ENCODE measurements at places on chromosomes 3 and 15.

DNA sequence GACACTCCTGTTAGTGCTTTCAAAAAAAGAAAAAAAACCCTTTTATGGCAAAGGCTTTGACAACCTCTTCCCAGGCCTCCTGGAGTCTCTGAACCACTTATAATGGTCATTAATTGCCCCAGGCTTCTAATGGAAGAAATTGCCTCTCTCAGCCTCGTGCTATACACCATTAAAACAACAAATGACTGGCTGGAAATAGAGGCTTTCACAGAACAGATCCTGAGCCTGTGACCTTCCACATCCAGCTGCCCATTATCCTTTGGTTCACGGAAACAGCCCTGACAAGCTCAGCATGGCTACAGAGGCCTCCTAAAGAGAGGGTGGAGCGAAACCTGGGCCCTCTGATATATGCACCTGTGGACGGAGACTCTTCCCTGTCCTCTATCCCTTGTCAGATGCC is 26.8 kb upstream of the MKRN3 start:
- no peak for DNase-seq

- DNase-seq = no peak
These were observed 23.4 kb upstream of the NOX5 start for GRCh38 chr15:68990992-68991500.

GRCh38 chr15:78263907-78264303 is 457 bp upstream of the DNAJA4 start:
- DNase-seq = no peak

- no peak for DNase-seq
These were observed 3.4 kb upstream of the HHLA2 start for GRCh38 chr3:108292905-108293328.

DNA sequence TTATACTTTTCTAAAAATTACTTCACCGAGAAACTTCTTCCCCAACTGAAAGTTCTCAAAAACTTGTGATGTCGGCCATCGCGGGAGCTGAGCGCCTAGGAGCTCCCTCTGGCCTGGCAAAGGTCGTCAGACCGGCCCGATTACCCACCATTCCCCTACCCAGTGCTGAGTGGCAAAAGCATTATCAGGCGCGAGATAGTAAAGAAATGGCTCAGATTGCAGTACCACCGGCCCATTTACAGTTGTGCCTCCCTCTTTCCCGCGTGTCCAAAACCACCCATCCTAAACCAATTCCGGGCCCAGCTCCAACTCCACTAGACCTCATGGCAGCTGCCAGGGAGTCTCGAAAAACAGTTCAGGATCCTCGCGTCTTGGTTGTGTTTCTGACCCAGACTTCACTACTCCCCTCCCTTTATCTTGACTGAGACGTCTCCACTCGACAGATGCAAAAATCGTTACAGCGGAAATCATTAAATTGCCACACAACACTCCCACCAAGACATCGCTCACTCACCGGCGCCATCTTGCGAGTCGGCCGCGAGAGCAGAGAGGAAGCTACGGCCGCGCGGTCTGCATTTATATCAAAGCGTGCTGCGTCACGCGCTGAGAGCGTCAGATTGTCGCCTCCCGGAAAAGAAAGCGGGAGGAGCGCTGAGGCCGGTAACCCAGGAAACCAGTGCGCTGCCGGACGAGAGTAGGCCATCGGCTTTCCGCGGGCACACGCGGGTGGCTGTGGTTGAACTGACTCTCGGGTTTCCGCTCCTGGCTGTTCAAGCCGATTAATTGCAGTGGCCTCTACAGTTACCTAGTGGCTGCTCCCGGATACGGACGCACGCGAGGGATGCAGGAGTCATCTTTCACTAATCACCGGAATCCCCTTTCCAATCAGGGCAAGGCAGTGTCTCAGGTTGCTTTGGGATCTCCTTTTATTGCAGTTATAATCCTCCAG is at the start of gene RPL22L1:
TSS of gene RPL22L1 (minus strand) at position 551 of the 949 bp plus-strand sequence. CDS start at position 523, 28 bp downstream.
- peak; percentile 92 for DNase-seq

- DNase-seq = no peak
These were observed 25.7 kb downstream of the AMOTL2 start for GRCh38 chr3:134348524-134348923.

- no peak for DNase-seq
These were observed 17.7 kb upstream of the SENP7 start for GRCh38 chr3:101530686-101531047.

DNA sequence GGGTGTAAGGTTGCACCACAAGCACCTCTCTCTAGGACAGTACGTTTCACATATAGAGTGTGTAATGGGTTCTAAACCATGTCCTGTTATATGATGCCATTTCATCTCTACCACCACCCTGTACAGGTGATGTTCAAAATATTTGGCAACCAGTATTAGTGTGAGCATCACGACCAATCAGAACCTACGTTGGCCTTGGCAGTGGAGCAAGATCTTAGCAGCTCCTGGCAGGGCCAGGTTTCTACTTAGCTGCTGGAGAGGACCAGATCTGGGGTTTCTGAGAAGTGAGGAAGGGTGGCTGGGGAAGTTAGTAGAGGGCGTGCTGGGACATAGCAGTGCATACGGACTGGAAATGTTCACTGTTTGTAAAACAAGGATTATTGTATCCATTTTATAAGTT is 23.1 kb upstream of the MITF start:
- no peak for DNase-seq

DNA sequence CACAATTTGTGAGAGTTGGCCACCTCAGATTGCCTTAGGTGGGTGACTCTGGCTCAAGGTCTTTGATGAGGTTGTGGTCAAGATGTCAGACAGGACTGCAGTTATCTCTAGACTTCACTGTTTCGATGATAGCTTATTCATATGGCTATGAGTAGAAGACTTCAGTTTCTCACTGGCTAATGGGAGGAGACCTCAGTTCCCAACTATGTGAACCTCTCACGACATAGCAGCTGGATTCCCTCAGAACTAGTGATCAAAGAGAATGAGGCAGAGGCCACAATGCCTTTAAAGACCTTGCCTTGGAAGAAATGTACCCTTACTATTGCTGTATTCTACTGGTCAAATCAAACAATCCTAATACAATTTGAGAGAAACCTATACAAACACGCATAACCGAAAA is 607.5 kb upstream of the ROBO2 start:
- no peak for DNase-seq

DNA sequence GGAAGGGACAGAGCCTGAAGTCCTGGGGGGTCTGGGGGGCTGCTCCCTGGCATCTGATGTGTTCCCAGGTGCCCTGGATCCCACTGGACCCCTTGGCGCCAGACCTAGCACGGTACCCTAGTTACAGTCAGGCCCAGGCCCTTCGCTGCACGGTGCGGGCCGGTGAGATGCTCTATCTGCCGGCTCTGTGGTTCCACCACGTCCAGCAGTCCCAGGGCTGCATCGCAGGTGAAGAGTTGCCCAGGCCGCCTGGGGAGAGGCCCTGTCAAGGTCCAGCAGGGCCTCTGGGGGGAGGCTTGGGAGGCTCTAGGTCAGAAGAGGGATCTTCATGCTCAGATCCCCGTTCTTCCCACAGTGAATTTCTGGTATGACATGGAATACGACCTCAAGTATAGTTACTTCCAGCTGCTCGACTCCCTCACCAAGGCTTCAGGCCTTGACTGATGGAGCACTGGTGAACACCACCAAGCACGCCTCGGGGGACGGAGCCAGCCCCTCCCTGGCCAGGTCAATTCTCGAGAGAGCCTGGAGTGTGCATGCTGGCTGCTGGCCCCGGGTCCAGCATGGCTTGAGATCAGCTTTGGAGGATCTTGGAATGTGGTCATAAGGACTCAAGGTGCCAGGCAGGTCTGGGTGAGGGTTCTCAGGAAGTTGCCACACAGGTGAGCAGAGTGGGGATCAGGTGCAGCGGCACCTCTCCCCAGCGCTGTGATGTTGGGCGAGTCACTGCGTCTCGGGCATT is 1.8 kb upstream of the PLA2G4B start:
- no peak for DNase-seq

DNA sequence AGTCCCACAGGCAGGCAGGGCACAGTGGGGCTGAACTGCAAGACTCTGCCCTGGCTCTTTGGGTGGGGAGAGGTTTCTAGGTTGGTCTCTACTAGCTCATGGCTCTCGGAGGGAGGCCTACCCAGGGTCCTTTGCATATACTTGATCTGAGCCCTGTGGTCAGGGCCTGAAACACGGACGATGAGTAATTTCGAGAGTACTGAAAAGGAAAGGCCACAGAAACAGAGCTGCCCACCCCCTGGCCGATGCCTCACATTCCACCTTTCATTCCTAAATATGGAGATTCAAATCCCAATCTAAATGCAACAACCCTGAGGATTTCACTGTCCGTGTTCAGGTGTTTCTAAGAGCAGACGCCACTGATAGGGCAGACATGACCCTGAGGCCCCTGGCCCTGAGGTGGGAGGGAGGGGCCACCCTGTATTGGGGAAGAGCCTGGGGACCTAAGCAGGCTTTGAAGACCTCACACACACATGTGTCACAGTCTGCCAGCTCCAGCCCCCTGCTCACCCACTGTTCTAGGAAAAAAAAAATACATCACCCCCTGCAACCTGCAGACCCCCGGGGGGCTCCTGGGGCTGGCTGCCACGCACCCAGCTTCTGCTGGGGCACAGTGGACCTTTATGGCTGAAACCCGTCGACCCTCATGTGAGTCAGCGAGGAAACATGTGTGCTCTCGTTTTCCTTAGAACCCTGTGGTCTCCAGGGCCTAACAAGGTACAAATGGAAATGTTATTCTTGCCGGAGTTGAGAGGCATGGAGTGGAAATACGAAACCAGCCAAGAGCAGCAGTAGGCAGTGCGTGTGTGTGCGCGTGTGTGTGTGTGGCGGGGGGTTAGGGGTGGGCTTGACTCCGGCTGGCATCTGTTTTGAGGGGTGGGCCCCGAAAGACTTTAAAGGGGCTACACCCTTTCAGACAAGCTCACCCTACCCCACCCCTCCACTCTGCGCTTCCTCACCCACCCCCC is 112.7 kb downstream of the CHSY1 start:
- DNase-seq = peak; percentile 18

GRCh38 chr3:187746059-187746441 is 782 bp upstream of the BCL6 start:
- DNase-seq = no peak

GRCh38 chr3:53813876-53814275 is 32.3 kb downstream of the CHDH start:
- no peak for DNase-seq

DNA sequence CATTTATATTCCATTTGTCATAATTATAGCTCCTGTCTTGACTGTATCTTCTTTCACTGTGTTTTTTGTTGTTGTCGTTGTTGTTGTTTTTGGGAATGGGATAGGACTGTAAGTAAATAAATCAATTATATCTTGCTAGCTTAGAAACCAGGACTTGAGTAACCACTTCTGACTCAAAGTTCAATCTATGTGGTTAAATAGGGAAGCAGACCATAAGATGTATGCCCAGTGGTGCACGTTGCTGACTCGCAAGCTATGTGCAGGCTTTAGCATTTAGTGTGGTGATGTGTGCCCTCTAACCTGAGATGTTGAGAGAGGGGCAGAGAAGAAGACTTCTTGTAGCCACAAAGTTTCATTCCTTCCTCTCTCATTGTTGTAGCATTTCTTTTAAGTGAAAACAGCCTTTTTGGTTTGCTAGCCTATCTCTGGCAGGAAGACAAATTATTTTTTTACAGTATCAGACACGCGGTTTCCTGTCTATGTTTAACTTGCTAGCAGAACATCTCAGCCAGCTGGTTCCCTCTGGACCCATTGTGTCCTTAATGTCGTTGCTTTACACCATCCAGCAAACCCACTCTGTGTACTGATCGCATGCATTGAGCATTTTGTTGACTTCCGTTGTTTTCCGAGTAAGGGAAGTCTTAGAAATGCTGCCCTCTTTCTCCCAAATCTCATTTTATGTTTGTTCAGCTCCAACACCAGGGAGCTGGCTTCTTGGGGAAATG is 52.1 kb downstream of the TGFBR2 start:
- no peak for DNase-seq

DNA sequence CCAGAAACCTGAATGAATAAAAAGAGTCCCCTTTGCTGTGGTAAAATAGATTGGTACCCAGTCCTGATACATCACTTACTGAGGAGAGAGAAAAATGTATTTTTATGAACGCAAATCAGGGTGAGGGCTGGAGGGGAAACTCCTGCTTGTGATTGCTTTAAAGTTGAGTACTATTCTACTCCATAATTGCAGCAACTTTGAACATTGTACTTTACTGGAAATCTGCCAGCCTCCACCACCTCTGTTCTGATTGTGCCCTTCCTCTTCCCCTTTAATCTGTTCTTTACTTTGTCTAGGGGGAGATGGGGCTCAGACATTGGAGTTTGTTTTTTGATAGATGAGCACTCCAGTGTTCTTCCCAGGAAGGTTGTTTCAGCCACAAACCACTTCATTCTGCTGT is 81.9 kb downstream of the C3orf38 start:
- DNase-seq = no peak

DNA sequence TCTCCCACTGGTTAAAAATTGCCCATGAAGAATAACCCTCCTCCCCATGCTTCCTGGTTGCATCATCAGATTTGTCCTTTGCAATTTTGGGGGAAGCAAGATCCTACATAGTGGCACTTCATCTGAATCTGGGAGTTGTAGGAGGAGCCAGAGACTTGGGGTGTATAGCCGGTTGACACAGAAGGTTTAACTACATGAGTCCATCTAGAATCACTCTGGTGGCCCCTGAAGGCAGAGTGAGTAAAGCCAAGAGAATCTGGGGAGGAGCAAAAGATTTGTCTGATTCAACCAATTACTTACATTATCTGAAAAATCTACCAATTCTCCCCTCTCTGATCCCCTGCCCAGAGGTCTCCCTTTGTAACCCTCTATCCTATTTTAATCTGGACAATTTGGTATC is 50.1 kb downstream of the SYN2 start:
- no peak for DNase-seq

DNA sequence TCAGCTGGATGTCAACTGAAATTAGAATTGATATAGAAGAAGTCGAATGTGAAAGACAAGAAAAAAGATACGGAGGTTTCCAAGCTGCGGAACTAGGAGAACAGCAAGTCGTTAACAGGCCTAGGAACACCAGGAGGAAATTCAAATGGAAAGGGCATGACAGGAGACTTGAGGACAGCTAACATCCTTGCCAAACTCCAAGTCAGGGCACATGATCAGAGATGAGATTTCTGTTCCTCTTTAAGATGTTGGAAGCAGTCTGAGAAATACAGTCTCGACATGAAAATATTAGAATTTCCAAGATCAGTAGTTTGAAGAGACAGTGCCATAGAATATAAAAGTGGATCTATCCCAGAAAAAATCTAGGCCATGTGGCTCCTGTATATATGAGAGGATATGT is 5.0 kb downstream of the MYO5A start:
- DNase-seq = no peak

GRCh38 chr3:130773366-130773765 is 26.7 kb upstream of the PIK3R4 start:
- DNase-seq = peak; percentile 29

GRCh38 chr3:108847187-108847586 is 24.6 kb downstream of the TRAT1 start:
- no peak for DNase-seq

DNA sequence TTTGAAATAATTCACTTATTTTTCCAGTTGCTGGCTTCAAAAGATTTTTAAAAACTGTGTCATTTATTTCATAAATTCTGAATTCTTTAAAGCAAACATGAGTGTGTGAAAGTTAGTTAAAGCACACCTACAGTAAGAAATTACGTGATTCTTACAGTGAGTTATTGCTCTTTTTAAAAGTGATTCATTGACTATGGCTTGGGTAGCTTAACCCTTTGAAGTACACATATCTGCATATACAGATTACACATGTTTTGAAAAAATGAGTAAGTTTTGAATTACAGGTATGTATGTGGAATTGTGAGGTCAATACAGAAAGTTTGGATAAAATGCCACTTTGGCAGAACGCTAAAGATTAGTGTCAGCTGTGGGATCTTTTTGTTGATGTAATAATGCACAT is 64.5 kb upstream of the MBNL1 start:
- no peak for DNase-seq

- no peak for DNase-seq
These were observed 62.5 kb downstream of the ARMC8 start for GRCh38 chr3:138249636-138250035.

- DNase-seq = no peak
These were observed 210.0 kb downstream of the NFKBIZ start for GRCh38 chr3:102059145-102059943.
